ENCODE measurements at places on chromosomes 5 and 9.

- DNase-seq: no peak
These were observed 574.1 kb downstream of the PSAT1 start for GRCh38 chr9:78871086-78871451.

- no peak for DNase-seq
These were observed 81.8 kb downstream of the CMYA5 start for GRCh38 chr5:79771387-79771786.

DNA sequence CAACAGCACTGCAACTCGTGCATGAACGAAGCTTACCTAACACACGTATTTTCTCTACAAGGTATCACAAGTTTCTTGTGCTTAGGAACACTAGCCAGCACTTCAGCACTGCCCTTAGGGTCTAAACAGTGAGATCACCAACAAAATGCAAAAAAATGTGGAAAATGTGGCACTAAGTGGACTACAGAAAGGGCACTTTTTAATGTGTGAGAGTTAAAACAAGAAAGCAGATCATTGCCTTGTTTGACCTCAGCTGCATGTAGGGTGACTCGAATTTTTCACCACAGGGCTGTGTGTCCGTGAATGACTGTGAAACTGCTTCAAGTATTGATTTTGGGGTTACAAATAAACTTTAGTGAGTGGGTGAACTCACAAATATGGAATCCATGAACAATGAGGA is 90.5 kb downstream of the MARCHF3 start:
- DNase-seq: no peak

- DNase-seq: no peak
These were observed 52.8 kb downstream of the HABP4 start for GRCh38 chr9:96502539-96503373.

- DNase-seq: no peak
These were observed 319.2 kb downstream of the TRPM3 start for GRCh38 chr9:70802206-70802605.

DNA sequence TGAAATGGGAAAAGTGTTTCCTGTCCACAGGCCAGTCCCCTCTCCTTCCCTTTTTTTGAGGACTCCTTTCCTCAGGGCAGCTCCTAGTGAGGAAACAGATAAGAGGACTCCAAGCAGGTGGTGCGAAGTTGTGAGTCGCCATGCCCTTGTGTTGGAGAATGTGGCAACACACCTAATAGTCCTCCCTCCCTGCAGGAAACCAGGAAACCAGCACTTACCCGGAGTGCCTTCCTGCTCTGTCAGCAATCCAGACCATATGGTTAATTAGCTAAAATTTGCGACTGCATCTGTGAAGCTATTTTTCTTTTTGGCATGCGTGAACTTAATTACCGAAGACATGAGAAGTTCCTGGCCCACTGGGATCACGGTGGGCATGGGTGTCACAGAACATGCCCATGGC is 69.9 kb downstream of the TRIM32 start:
- DNase-seq: no peak

- DNase-seq: no peak
These were observed 190.0 kb upstream of the S1PR3 start for GRCh38 chr9:88801214-88801796.

GRCh38 chr9:114521846-114522245 is 16.6 kb upstream of the WHRN start:
- no peak for DNase-seq
